ENCODE measurements at places on chromosomes 16 and 17.
A peak's percentile ranks its signal among the peaks of the same experiment; 100 is the strongest.

GRCh38 chr17:41844971-41845370 lies 7.3 kb downstream of the KLHL10 start:
- DNase-seq = no peak

DNA sequence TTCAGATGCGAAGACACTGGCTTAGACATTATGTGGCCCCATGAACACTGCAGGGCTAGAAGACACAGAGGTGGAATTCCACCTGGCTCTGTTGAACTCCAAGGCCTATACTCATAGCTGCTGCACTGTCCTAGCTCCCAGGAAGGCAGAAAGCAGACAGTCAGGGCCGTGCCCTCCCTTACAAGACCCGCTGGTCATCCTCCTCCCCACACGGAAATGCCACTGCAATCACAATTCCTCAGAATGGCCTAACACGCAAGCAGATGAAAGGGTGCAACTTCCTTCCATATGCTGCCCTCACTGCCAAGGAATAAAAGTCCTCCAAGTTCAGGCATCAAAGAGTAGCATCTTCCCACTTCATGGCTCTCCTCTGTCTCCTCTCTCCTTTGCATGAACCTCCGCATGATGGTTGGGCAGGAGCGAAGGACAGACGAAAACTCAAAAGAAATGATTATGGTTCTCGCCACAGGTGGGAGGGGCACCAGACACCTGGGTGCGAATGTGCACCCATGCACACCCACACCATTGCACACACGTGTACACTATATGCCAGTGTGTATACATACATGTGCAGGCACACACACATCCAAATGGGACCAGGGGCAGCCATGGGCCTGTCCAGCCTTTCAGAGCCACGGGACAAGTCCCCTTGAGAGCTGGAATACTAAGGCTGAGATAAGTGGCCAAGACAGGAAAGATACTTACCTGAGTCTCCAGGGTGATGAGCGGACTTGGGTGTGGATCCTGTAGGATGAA lies 113.3 kb downstream of the XYLT1 start:
- no peak for DNase-seq

GRCh38 chr17:63120406-63120805 lies 154.4 kb downstream of the TANC2 start:
- no peak for DNase-seq

GRCh38 chr16:22388101-22388644 lies 13.8 kb upstream of the CDR2 start:
- no peak for DNase-seq

DNA sequence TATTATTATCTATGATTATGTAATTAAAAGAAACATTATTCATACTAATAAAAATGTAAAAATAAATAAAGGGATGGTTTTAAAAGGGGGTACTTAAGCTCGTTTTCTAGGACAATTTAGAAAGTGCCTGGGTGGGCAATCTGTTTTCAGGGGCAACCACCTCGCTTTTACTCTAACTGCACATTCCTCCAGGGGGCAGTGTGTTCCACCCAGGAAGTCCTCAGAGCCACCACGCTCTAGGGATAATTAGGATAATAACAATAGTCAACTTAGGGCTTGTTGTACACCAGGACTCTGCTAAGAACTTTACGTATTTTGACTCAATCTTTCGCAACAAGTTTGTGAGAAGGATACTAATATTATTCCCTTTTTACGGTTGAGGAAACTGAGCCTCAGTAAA lies 396.7 kb upstream of the MAF start:
- no peak for DNase-seq

DNA sequence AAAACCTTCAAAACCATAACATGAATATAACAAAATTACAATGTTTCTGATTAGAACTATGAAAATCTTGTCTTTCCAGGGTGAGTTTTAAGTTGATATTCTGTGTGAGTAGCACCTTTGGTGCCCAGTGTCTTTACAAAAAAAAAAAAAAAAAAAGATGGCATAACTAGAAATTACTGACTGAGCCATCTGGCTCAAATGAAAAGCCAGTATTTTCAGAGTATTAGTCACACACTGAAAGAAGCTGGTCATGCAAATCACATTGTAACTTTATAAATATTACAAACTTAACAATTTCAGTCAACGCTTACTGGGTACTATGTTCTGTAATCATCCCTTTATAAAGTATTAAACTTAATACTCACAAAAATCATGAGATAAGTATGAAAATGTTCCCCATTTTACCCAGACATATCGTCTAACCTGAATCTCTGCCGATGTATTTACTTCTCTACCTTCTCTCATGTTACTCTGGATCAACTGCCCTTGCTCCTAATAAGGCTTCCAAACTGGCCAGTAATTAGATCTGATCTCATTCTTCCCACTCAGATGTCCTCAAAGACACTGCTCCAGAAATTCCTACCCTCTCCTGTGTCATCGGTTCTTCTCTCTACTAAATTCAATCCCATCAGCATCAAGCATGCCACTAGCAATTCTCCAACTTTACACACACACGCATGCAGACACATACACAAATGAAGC lies 25.4 kb downstream of the UBE2G1 start:
- no peak for DNase-seq

DNA sequence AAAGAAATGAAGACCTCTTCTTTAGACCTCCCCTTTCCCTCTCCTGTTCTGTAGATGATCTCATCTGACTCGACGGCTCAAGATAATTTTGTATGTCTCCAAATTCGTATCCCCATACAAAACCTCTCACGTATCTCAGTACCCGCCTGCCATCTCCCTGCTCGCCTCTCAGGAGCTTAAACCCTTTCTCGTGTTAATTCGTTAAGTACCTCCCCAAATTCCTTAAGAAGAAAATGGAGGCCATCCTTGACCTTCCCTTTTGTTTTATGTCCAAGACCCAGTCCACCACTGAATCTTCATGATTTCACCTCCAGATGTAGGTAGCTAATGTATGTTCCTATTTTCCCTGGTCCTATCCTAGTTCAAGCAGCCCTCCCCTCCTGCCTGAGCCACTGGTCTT lies 41.6 kb downstream of the OR3A1 start:
- no peak for DNase-seq

- DNase-seq = peak; percentile 57
Measured at GRCh38 chr17:83055911-83056582, 23.4 kb upstream of the METRNL start.

DNA sequence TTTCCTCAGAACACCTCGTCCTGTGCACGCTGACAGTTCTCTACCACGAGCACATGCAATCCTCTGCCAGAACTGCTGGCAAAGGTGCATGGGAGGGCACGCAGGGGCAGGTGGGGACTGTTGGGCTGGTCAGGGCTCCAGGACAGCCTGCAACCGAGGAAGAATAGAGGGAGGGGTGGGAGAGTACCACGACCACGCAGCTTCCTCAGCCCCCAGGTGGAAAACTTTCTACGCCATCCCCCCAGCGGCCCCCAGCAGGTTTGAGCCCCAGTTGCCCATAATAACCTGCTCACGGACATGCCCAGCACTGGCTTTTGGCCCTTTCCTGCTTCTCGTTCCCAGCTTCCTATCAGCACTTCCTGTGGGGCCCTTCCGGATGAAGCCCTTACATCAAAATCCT lies 199.3 kb downstream of the C16orf95 start:
- no peak for DNase-seq

- no peak for DNase-seq
Measured at GRCh38 chr17:66177048-66177447, 14.9 kb downstream of the CEP112 start.

DNA sequence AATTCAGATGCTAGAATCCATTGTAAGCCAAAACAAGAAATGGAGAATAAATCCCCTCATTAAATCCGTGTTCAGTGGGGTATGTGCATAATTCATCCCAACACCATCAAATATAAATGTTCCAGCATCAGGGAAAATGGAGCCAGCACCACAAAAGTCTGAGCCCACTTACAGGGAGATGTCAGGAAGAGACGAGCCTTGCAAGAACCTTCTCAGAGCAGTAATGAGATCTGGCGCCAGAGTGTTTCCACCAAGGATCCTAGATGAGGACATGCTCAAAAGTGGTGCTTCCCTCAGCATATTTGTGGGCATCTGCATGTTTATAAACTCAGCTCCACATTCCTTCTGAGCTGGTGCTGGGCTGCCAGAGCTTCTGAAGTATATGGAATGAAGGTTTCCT lies 541.9 kb upstream of the C16orf82 start:
- DNase-seq = no peak

DNA sequence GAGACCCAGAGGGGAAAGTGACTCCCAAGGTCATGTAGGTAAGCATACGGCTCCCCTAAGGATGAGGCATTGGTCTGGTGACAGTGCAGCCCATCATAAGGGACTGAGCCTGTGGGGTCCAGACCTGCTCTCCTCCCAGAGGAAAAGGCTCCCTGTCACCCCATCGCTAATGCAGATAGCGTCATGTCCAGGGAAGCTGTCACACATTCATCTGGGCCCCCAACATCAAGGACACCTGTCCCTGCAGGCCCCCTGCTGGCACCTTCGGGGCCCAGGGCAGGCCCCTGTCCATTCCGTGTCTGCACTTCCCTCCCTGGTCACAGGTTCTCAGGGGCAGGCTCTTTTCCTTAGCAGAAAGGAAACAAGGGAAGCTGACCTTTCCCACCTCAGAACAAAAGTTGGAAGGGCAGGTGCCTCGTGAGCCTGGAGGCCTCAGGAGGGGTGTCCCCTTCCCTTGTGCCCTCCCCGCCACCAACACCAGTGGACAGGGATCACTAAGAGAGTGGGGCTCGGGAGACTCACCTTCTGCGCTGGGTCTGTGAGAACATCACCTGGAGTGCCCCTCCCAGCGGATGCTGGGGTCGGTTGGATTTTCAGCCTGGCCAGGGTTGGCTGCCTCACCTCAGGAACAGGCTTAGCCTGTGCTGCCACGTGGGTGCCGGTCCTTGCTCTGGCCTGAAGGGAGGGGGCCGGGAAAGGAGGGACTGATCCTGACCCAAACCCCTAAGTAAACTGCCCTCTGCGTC lies 17.3 kb upstream of the LASP1NB start:
- no peak for DNase-seq

- DNase-seq = no peak
Measured at GRCh38 chr17:27233059-27233458, 60.9 kb upstream of the WSB1 start.

DNA sequence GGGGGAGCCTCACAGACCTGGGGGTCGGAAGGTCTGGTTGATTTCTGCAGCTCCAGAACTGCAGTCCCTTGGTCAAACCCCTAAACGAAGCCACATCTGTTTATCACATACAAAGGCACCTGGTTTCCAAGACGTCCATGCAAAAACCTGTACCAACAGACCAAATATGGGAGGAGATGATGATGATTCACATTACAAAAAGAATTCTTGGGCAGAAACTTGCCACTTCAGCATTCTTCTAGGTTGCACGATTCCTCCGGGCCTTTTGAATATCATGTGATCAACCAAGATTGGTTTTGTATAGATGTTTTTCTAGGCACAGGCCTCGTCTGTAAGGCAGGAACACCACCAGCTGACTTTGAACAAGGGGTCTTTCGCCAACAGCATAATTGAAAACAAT lies 466.3 kb downstream of the SOX9 start:
- no peak for DNase-seq

GRCh38 chr17:27585792-27586191 lies 45.2 kb upstream of the LGALS9 start:
- DNase-seq = no peak

GRCh38 chr17:31373150-31374093 lies 18.1 kb upstream of the RAB11FIP4 start:
- peak; percentile 13 for DNase-seq

DNA sequence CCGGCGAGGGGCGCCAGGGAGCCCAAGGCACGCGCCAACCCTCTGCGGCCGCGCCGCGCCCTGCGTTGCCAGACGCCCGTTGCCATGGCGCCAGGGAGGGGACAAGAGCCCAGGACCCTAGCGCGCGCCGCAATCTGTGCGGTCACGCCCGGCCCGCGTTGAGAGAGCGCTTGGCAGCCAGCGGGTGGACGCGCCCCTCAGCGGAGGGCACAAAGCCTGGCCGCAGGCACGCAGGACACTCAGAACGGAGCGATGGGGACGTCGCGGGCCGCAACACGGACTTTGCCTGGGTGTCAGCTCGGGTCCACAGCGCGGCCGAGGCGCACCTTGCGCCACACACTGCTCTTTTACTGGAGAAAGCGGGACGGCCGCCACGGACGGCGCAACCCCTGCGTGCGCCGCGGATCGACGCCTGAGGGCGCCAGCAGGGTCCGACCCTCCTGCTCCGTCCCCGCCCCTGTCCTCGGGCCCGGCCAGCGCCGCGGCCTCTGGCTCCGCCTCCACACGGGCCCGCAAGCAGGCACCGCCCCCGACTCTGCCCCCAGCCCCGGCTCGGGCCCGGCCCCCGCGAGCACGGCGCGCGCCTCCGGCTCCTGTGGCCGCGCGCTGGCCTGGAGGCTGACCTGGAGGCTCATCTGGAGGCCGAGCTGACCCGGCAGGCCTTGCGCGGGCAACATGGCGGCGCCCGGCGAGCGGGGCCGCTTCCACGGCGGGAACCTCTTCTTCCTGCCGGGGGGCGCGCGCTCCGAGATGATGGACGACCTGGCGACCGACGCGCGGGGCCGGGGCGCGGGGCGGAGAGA lies at the start of gene GFER:
Gene GFER, plus strand, starts transcription at position 650 of the 803 bp plus-strand sequence. Its CDS starts 26 bp downstream, at position 676.
- peak; percentile 70 for DNase-seq

DNA sequence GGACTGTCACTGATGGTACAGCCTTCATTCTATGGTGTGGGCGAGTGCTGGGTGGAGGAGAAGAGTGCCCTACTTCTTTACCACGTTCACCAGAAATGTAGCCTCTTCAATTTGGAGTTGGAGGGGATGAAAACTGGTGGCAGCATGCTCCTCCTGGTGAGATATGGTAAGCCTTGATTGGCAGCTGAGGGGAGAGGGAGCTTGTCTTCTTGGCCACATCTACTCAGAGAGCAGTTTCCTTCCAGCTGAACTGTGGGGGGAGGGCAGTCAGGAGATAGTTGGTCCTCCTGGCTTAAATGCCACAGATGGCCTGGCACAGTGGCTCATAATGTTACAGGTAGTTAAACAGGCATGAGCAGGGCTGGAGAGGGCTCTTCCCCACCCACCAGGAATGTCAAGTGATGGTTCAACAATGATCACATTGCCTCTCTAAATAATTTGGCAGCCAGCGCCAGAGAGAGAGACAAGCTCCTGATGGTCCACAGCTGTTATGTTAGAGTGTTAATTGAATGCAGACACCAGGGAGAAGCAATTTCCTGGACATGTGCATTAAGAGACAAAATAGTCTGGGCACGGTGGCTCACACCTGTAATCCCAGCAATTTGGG lies 9.0 kb upstream of the MAPK3 start:
- no peak for DNase-seq

GRCh38 chr17:700504-701094 lies 14.0 kb downstream of the VPS53 start:
- DNase-seq = no peak

- no peak for DNase-seq
Measured at GRCh38 chr16:64381979-64382378, 739.9 kb downstream of the CDH11 start.

GRCh38 chr16:68263559-68264127 lies 683 bp upstream of the SLC7A6 start:
- DNase-seq = no peak

- no peak for DNase-seq
Measured at GRCh38 chr16:64215730-64216129, 906.1 kb downstream of the CDH11 start.

Measured in skeletal muscle cell (primary cell).